Activated CD4-positive, alpha-beta T cell treated with anti-CD3 and anti-CD28 coated beads, Interleukin-2, amount 50 U/mL, for 24 hours (primary cell): ENCODE measurements at places on chromosomes 3 and 15.

DNA sequence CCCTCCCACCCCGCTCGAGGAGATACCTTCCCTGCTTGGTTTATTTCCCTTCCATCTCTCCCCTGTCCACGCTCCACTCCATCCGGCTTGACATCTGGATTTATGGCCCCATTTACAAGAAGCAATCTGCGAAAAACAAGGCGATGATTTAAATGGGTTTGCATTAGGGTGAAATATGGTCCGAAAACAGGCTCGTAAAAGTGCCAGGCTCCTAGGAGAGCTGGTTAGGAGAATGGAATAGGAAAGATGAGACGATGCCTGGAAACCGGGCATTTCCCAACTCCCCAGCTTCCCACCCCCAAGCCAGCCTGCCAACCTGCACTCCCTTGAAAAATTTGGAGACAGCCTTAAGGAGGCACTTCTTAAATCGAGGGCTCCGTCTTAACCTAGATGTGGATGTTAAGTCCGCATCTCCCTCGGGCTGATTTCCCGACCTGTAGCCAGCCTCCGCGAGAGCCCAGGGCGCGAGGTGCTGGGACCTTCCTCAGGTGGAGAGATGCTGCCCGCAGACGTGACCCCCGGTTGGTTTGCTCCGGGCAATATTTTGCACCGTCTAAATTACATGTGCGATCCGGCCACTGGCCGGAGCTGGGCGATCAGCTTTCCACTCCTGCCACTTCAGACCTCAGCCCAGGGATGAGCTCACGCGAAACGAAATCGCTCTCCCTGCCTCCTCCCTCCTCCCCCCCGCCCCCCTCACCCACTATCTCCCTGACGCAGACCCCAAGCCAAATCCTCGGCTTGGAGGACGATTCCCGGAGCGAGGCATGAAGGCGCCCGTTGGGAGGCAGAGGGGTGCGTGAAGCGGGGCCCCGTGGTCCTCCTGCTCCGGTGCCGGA lies 1.3 kb downstream of the GRM7 start:
- DNase-seq: no peak

GRCh38 chr3:12454816-12455121 lies 29.5 kb upstream of the TSEN2 start:
- no peak for DNase-seq

- no peak for DNase-seq
Measured at GRCh38 chr3:152436707-152437590, 168.2 kb downstream of the MBNL1 start.

DNA sequence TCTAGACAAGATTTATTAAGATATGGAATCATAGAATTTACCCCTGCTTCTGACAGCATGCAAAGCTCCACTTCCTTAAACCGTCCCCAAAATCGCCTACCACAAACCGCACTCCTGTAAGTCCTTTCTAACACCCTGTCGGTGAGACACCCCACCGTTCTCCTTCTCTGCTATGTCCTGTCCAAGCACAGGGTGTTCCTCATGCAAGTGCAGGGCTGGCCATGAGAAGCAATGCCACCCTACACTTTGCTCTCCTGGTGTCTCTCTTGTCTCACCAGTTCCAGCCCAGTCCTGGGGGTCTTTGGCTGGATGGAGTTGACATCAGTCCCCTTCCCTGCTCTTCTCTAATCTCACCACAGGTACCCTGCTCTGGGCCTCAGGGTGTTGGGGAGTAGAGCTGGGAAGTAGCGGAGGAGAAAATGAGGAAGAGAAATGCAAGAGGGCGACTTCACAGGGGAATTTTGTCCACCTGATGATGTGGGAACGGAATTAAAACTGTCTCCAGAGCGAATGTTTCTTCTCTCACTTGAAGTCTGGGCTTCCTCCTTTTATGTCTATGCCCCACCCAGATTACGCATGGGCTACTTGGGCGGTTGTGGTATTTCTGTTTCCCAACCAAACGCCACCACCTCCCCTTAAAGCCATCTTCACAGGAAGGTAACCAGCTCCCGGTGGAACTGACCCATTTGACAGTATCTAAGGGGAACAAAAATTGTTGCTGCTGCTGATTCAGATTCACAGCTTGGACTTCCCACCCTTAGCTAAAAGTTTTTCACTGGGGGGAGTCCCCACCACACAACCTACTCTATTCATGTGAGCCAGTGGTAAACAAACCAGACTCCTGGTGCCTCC lies 49.9 kb downstream of the CASR start:
- no peak for DNase-seq

DNA sequence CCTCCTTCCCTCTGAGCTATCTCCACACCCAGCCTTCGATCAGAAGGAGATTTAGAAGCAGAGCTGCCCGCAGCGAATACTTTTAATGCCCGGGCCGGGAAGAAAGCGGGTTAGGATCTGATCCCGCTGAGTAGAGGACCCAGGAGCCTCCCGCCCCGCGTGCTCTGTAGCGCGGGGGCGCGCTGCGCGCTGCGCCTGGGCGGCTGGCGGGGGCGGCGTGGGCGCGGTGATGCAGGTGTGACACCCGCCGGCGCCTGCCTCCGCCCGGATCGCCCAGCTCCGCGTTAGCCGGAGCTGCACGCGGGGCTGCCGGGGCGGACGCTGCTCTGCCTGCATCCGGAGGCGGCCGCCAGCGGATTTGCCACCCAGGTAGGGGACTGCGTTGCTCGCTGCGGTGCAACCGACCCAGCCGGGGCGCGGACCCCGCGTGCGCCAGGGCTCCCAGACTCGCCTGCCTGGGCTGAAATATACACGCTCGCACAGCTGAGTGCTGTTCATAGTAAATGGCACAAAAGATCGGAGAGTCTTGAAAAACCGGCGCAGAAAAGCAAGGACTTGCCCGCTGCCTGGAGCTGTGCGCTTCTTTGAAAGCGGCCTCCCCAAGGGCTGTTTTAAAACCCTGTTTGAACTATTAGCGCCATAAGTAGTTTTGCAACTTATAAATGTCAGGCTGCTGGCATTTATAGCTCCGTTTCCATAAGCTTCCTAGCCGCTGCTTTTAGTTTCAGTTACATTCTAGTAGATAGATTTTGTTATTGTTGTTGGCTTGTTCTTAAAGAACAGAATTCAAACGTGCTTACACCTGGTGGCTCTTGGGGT lies at the start of gene SV2B:
SV2B (plus strand) TSS at position 263 of the 819 bp plus-strand sequence. CDS start 126,007 bp downstream, outside the sequence.
- DNase-seq: no peak

DNA sequence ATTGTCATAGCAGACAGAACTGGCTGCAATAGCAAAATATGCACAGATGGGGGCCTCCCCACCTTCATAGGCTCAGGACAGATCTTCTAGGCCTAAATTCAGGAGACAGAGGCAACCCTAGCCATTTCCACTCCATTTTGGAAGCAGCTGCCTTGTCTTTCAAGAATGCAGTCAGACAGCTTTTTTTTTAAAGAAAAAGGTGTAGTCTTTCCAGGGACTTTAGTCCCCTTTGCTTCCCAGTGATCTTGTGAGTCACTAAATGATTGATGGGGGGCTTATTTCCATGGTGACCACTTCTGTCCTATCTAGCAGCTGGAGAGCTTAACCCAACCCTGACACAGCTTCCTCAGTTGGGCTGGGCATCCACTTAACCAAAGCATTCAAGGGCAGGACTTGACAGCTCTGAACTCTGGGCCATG lies 165.9 kb downstream of the TPRG1 start:
- DNase-seq: no peak

DNA sequence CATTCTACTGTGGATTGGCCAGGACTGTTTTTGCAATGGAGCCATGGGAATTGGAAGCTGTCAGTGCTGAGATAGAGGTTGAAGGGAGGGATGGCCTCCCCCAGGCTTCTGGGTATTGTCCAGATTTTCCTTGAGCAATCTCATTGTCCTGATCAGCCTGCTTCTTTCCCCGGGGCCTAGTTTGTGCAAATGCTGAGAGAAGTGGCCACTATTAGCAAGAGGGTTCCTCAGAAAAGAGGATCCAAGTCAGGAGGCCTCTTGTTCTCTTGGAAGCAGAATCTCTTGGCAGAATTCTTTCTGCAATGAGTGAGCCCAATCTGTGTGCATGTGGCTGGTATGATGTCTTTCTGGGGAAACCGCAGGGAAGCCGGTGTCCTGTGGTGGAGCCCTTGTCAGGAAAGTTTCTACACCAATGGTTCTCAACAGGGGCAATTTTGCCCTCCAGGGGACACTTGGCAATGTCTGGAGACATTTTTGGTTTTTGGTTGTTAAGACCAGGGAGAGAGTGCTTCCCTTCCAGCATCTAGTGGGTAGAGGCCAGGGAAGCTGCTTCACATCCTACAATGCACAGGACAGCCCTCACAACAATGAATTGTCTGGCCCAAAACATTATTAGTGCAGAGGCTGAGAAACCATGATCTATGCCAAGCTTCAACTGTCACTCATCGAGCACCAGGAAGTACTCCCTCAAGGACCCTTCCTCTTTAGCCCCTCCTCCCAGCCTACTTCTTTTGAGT lies 2.0 kb downstream of the LIPC start:
- DNase-seq: no peak

DNA sequence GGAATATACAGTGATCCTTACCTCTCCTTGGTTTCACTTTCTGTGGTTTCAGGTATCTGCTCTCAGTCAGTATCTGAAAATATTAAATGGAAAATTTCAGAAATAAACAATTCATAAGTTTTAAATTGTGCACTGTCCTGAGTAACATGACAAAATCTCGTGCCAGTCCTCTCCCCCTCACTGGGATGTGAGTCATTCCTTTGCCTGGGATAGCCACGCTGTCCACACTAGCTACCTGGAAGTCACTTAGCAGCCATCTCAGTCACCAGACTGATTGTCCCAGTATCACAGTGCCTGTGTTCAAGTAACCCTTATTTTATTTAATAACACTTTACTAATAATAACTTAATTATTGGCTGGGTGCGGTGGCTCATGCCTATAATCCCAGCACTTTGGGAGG lies 15.3 kb upstream of the KLHL25 start:
- DNase-seq: no peak

DNA sequence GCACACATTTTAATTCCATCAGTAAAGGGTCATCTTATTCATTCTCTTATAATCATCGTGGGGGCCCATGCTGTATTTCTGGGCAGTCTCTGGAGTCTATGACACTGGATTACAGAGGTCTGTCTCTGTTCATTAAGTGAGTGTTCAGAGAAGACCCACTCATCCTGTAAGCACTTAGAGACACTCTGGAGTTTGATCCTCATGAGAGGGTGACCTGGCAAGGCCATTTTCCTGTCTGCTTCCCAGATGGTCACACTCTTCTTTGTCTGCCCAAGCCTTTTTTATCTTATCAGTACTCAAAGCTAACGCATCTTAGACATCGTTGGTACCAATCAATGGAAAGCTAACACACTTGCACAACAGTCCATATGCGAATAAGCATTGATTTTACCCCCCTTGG lies 333.1 kb downstream of the RORA start:
- no peak for DNase-seq

DNA sequence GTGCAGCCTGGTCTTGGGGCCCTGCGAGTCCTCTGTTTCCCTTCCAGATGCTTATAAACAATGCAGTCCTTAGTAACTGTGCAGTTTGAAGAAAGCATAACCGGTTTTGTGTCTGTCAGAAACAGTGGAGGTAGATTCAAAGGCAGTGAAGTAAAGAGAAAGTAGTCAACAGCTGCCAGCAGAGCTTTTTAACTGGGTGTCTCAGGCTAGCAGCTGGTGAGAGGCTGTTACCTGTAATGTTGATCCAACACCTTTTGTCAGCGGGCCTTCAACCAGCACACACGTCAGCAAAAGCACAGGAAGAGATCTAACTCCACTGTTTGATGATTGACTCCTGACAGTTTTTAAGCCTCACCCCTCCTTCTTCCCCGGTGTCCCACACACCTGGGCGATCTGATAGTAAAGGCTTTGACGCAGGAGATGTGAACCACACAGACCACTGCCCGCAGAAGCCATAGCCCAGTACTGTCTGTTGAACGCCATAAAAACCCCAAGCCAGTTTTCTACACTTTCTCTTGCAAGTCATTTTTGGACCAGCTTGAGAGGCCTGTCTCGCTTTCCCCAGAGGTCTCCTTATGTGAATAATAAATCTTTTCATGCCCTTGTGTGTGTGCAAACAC lies 178.0 kb downstream of the FMN1 start:
- no peak for DNase-seq

DNA sequence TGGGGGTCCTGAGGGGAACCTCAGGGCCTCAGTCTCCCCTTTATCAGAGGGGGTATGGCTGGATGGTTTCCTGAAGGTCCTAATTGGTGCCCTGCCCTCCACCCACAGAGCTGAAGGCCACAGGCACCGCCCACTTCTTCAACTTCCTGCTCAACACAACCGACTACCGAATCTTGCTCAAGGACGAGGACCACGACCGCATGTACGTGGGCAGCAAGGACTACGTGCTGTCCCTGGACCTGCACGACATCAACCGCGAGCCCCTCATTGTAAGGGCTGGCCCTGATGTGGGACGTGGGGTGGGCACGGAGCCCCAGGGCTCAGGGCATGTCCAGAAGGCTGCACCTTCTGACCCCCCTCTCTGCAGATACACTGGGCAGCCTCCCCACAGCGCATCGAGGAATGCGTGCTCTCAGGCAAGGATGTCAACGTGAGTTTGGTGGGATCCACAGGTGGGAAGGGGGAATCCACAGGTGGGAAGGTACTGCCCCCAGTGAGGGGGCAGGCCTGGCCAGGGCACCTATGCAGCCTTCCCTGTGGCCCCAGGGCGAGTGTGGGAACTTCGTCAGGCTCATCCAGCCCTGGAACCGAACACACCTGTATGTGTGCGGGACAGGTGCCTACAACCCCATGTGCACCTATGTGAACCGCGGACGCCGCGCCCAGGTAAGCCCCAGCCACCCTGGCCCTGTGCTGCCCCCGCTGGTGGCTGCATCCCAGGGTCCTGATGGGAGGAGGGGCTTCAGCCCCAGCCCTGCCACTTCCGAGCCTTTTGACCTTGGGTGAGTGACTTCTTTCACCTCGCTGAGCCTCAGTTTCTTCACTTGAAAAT lies 17.5 kb upstream of the GNAT1 start:
- no peak for DNase-seq

GRCh38 chr3:28586325-28586724 lies 237.7 kb upstream of the AZI2 start:
- DNase-seq: no peak

- peak; percentile 51 for DNase-seq
Measured at GRCh38 chr3:51942603-51943450, 664 bp downstream of the PARP3 start.

DNA sequence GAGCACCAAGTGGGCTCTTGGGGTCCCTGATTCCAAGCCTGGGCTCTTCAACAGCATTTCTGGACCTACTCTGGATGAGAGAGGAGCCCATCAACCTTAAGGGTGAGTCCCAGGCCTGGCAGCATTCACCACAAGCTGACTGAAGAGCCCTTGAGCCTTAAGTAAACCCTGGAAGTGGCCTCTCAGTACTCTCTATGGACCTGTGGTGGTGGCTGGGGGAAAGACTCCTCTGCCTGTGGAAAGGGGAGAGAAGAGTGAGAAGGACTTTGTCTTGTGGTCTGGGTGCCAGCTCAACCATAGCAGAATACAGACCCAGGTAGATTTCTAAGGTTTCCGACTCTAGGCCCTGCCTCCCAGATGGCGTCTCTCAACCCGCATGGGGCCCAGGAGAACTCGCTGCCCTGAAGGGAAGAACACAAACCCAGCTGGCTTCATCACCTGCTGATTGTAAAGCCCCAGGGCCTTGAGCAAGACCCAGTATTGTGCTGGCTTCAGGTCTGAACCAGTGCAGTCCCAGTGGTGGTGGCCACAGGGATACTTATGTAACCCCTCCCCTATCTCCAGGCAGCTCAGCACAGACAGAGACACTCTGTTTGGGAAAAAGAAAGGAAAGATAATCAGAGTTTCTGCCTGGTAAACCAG lies 71.4 kb downstream of the TFDP2 start:
- no peak for DNase-seq
